ENCODE measurements at places on chromosomes 13 and 19.

GRCh38 chr13:32989290-32989667, 26.9 kb upstream of the KL start:
- no peak for DNase-seq

DNA sequence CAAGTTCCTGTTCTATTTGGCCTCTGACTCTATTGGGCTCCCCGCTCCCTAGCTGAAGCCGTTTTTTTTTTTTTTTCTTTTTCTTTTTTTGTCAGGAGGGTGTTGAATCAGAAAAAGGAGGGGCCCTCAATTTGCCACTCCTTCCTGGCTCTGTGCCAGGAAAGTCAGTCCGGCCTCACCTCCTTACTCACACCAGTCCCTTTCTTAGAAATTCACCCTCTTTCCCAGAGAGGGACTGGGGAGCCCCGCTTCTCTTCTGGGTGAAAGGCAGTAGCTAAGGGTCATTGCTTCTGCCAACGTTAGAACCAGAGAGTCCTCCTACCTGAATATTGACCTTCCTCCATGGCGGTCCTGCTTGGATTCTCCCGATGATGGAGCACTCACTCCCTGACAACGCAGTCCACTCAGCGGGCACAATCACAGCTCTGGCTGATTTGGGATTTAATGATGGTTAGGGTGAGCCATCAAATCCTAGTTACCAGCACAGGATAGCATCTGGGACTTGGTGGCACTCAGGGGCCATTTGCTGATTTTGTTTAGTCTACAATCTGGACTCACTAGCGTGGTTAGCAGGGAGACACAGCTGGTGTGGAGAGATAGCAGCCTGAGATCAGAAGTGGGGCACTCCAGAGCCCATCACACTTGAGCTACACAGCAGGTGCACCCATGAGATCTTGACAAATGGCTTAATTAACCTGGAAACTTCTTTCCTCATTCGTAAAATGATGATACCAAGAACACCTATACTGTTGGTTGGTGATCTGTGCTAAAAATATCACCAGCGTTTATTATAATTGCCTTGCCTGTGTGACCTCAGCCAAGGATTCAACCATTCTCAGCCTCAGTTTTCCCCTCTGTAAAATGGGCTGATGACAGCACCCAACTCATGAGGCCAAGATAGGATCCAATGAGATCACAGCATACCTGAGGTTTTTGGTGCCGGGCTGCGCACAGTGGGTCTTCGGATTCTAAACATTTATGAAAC, 2.2 kb downstream of the FCER2 start:
- peak; percentile 85 for DNase-seq

DNA sequence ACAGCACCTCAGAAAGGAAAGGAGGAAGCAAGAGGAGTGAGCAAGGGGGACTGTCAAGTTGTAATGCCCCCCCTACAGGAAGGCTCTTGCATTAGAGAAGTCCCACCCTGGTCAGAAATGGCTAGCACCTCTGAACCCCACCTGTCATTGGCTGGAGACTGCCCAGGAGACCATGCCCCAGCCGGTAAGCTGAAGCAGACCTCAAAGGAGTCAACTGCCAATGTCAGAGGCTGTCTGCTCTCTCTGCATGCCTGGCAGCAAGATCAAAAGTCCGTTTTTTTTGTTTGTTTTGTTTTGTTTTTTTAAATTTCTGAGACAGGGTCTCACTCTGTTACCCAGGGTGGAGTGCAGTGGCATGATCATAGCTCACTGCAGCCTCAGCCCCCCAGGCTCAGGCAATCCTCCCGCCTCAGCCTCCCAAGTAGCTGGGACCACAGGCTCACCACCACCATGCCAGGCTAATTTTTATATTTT, 8.1 kb upstream of the BCL3 start:
- peak; percentile 39 for DNase-seq

DNA sequence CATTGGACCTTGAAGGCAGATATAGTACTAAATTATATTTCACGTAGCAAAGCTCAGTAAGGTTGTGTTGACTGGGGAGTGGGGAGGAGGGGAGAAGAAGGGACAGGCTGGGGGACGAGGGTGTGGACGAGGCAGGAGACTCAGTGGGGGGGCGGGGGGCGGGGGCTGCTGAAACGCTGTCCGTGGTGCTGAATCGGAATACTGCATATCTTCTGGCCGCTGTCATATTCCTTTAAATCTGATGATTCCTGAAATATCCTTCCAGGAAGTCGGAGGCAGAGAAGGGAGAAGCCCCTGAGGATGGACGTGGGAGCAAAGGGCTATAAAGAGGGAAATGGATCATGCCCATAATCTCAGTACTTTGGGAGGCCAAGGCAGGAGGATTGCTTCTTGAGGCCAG, 34.7 kb upstream of the CASP14 start:
- no peak for DNase-seq

- DNase-seq: no peak
These were observed 5.2 kb downstream of the TRIP10 start for GRCh38 chr19:6744381-6745301.

- DNase-seq: no peak
These were observed 61.1 kb upstream of the MCF2L start for GRCh38 chr13:112907871-112908331.

DNA sequence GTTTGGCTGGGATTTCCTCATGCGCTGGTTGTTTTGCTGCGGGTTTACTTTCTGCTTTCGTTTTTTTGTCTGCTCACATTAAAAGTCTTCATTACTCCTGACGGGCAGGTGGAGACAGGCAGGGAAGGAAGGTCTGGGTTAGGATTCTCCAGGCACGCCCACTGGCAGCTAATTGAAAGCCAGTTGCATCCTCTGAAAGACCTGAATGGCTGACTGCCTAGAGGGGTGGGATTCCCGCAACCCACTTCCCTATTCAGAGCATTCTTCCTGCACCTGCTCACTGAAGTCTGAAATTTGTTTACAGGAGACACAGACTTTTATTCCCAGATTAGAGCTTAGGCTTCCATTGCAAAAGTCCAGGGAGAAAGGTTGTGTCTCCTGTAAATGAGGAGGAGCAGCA, 172.0 kb downstream of the UQCRFS1 start:
- DNase-seq: no peak

GRCh38 chr19:10285393-10285792, 1.4 kb upstream of the ICAM4 start:
- no peak for DNase-seq

- DNase-seq: no peak
These were observed 57.2 kb downstream of the CHST8 start for GRCh38 chr19:33678796-33679585.

GRCh38 chr13:53151336-53152056, 122.9 kb downstream of the OLFM4 start:
- DNase-seq: peak; percentile 91
